ENCODE measurements at places on chromosomes 11 and 22.

- no peak for DNase-seq
These were observed 30.2 kb upstream of the APOA1 start for GRCh38 chr11:116867619-116868018.

DNA sequence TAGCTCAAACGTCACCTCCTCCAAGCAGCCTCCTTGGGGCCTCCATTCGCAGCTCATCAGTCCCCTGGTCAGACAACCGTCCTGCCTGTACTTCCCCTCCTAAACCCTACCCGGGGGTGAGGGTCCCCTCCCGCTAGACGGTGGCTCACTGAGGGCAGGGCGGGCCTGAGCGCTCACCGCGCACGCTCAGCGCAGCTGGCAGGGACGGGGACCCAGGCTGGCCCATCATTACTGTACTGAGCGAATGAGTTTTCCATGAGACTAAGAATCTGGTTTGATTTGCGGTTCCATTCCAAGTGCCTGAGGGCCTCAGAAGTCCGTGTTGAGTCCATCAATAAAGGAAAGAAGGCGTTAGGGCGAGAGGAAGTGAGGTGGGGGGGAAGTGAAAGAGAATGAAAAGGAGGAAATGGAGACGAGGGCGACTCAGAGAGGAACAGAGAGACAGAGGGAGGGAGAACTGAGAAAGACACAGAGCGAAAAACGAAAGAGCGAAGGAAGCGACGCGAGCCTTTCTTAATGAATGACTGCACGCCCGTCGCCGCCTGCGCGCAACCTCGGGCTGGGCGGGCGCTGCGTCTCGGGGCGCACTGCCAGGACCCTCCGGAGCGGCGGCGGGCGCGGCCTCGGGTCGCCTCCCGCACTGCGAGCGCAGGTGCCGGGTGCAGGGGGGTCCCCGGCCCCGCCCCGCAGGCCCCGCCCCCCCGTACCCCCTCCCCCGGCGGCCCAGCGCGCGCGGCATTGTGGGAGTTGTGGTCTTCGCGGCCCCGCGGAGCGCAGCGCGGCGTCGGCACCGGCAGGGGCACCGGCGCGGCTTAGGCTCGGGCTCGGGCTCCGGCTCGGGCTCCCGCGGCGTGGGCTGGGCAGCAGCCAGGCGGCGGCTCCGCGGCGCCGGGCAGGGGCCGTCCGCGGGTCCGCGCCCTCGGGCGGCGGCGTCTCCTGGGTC, at the start of gene ASPHD2:
Gene ASPHD2, plus strand, starts transcription at position 746 of the 943 bp plus-strand sequence. CDS start 4,356 bp downstream, outside the sequence.
- DNase-seq, result peak; percentile 74

- no peak for DNase-seq
These were observed 73.5 kb downstream of the BRD1 start for GRCh38 chr22:49753961-49754695.

- DNase-seq, result no peak
These were observed 360.0 kb downstream of the OPCML start for GRCh38 chr11:133172349-133172748.

GRCh38 chr22:19693581-19693980, 20.7 kb upstream of the SEPTIN5 start:
- no peak for DNase-seq

DNA sequence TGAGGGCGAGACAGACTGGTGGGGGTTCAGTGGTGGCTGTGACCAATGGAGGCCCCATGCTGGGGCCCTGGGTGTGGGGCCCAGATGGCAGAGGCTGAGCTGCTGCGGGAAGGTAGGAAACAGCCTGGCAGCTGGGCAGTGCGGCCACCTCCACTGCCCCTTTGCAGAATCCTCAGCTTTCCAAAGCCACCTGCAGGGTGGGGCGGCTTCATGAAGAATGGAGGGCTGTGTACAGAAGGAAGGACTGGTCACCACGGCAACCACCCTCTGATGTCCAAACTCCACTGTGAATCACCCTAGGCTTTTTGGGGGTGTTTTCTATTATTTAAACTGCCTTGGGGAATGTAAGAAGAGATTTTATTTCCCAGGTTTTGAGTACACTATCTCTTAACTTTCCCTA, 166.3 kb upstream of the NAV2 start:
- DNase-seq, result no peak

DNA sequence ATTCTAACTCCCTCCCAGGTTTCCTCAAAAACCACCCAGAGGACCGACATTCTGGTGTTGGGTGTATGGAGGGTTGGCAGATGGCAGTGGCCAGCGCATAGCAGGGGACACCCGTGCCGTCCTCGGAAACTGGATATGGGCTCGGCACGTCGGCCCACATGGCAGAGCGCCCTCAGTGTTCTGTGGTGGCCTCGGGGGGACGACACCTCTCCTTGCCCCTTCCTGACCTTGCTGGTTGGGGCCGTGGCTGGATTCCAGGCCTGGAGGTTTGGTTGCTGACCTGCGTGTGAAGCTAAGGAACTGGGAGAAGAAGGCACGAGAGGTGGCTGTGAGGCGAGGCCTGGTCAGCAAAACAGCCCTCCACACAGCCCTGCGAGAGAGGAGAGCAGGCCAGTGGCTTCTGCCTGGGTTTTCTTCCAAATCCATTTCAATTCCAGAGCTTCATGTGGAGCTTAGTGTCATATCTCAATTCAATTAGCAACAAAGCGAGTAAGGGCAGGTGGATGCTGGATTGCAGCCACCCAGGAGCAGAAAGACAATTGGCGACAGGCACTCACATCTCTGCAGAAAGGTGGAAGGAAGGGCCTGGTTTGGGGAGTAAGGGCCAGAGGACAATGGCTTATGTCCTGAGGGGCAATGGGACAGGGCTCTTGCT, 478.4 kb downstream of the BRD1 start:
- no peak for DNase-seq

GRCh38 chr11:111793863-111794262, 27.7 kb upstream of the PPP2R1B start:
- DNase-seq, result no peak

- no peak for DNase-seq
These were observed 23.6 kb upstream of the CDON start for GRCh38 chr11:126086248-126086647.

DNA sequence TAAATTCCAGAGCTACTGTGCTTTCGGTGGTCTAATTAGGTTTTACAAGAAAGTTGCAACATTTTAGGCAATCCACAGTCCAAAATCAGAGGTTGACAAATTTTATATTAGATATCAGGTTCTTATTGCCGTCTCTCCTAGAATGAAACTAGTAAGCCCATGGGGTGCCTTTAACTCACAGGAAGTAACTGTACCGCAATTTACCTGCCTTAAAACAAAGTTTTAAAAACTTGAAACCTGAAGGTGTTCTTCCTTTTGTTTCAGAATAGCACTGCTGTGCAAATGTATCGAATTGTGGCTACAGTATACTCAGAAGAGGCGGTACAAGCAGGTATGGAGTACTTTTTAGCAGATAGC, 77.2 kb downstream of the PISD start:
- no peak for DNase-seq

DNA sequence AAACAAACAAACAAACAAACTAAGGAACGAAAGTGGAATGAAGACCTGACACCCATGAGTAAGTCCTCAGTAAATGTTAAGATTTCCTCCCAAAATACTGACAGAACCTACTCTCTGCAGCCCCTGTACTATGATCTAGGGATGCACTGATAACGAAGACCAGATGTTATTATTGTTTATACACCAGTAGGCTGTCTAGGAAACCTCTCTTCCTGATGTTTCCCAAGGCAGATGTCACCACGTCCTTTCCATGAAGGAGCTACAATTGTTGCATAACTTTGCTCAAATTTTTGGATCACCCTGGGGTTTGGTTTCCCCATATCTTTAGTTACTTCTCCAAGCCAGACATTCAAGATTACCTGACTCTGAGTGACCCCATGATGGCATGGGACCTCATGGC, 340.7 kb downstream of the MIAT start:
- DNase-seq, result no peak

DNA sequence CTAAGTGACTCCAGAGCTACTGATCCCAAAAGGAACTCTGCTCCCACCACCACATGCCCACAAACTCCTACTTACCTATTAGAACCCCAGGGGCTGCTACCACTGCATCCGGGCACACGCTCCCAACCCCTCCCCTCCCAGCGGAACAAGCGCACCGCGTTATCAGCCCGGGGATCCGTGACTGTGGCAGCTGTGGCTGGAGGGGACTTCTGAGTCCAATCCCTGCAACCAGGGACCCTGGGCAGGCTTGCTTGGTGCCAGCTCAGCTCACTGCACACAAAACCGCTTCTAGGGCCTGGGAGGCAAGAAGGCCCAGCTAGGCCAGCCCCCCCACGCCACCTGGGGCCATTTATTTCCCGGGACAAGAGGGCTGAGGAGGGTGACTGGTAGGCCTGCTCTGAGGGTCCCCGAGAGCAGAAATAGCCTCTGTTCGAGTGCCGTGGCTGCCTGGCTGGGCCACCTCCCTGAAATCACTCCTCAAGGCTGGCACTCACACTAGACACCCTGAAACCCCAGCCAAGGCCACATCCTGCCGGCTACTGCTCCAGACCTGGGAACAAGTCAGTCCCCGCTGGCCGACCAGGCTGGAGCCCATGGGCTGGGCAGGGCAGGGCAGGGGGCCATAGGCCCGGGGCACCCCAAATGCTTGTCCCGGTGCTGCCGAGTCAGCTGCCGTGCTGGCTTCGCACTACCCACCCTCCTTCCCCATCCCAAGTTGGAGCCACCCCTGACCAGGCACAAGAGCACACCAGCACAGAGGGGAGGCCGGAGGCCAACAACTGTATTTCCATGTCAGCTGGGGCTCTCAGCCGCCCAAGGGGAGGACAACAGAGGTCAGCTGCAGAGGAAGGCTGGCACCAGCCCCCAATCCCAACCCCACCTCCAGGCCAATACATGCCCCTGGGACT, 1.9 kb upstream of the IFITM10 start:
- DNase-seq, result peak; percentile 78

- no peak for DNase-seq
These were observed 3.6 kb downstream of the IL18 start for GRCh38 chr11:112160091-112160848.

DNA sequence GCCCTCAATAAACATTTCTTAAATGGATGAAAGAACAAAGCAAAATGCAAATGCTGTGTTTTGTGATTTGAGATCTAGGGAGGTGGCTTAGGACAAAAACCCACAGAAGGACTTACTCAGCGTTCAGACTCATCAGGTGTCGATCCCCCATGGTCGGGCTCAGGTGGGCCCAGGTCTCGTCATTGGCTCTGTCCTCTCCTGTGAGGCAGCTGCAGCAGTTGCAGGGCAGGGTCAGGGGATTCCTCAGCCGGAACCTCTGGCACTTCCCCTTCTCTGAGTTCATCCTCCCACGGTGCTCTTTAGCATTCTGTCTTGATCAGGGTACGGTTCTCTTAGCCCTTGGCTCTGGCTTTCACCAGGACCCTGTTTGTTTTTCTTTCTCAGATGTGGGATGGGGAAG, 14.0 kb upstream of the ACR start:
- no peak for DNase-seq

GRCh38 chr22:36439481-36440271, 41.8 kb downstream of the TXN2 start:
- DNase-seq, result no peak

- no peak for DNase-seq
These were observed 22.2 kb downstream of the MYBPC3 start for GRCh38 chr11:47329987-47330931.

DNA sequence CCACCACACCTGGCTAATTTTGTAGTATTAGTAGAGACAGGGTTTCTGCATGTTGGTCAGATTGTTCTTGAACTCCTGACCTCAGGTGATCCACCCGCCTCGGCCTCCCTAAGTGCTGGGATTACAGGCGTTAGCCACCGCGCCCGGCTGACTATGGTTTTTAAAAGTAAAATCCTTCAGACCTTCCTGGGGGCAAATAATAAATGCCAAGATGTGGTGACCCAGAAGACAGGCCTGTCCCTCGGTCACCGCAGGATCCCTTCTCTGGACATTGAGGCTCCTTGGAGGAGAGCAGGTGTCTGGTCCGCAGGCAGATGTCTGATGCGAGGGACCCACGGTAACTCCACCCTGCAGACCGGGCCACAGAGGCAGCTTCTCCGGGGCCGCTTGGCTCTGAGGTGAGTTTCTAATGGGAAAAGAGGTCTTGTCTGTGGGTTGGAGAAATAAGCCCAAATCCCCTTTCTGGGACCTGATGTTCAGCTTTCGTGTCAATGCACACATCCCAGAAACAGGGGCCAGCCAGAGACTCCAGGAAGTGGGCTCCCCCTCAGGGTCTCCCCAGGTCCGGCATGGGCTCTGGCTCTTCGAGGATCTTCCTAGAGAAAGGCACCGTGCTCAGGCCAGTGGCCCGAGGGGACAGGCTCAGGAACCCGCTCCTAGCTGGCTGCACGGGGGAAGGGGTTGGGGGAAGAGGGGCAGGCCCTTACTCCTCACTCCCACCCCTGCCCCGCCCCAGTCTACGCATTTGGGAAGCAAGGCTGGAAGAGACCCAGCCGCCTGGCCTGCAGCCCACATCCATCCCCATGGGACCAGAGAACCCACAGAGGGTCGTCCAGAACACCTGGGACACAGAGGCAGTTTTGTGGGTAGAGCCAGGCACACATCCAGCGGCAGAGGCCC, 100.6 kb downstream of the WNT7B start:
- DNase-seq, result no peak

GRCh38 chr11:20452585-20452984, 65.1 kb downstream of the PRMT3 start:
- DNase-seq, result no peak

DNA sequence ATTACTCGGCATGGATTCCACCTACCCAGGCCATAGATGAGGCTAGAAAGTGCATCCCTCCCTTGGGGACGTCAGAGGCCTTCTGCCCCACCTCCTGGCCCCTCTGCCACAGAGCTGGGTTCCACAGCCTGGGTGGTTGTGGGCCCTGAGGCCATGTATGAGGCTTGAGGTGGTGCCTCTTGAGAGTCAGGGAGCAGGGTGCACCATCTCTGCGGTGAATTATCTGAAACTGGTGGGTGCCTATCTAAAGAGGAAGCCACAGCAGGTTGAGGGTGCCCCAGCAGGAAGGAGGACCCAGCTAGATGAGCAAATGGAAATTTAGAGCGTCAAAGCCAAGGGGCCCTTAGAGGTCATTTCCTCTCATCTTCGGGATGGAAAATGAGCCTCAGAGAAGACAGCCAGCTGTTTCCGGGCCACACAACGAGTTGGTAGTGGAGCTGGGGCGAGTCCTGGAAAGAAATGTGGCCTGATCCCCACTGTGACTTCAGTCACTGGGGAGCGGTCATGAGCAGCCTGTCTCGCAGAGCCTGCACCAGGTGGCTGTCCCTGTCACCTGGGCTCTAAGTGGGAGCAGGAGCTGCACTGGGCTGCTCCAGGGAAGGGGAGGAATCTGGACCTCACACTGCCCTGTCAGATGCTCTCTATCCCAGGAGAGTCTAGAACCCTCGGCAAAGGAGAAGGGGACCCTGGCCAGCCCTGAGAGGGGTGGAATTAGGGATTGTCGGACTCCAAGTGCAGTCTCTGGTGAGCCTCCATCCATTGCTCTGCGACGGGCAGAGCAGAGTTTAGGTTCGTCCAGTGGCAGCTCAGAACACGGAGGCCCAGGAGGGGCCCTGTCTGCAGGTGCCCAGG, 7.3 kb downstream of the ADORA2A start:
- peak; percentile 87 for DNase-seq

- no peak for DNase-seq
These were observed 274.0 kb downstream of the BRD1 start for GRCh38 chr22:49553518-49554295.
